ENCODE measurements at places on chromosomes 5 and 9.
A peak's percentile ranks its signal among the peaks of the same experiment; 100 is the strongest.

GRCh38 chr9:19689328-19690101 lies 99.3 kb downstream of the SLC24A2 start:
- DNase-seq: no peak

GRCh38 chr5:132431632-132432031 lies 58.9 kb downstream of the IRF1 start:
- no peak for DNase-seq

GRCh38 chr5:169632946-169633345 lies 4.1 kb upstream of the DOCK2 start:
- no peak for DNase-seq

- no peak for DNase-seq
These were observed 55.8 kb upstream of the ACTBL2 start for GRCh38 chr5:57538341-57538955.

DNA sequence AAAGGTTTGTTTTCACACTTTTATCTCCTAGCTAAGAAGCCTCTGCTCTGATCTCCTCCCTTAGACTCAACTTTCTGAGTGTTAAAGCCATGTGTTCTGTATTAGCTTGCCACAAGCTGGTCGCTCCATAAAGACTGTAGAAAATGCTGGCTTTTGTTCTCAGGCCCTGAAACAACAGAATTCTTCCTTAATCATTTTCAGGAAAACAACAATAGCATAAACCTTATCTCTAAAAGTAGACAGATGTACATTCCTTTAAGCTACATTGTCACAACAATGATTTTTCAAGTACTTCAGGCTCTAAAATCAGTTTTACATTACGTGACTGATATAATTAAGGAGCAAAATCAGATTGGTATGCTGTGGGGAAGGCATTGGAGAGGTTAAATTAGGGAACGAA lies 41.9 kb downstream of the VCAN start:
- no peak for DNase-seq

DNA sequence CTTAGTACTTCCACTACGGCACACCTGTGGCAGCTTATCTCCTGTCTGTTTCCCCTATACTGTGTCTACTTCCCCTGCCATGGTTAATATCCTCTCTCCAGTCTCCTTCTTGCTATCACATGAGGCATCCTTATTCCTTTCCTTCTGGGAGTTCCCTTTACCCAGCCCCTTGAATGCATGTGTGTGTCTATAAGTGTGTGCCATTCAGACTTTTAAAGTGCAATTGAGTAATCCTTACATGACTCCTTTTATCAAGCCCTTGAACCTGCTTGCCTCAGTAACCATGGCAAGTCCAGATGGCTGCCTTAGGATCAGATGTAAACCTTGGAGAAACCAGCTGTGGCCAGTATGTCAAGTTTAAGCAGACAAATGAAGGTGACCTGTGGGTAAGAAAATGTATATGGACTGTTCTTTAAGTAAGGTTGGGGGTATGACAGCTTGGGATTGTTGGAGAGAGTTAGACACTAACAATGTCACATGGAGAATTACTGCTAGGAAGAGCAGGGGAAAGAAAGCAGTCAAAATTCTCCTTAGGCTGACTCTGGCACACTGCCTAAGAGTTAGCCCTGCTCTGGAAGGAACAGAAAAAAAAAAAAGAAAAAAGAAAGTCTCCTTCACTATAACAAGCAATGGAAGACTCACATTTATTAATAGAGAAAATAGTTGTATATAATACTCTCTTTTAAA lies 142.1 kb downstream of the HINT1 start:
- no peak for DNase-seq

- DNase-seq: no peak
These were observed 14.8 kb upstream of the CLIC3 start for GRCh38 chr9:137011156-137011555.

- no peak for DNase-seq
These were observed 59.8 kb upstream of the NFIB start for GRCh38 chr9:14373706-14374105.

GRCh38 chr5:59360130-59360555 lies 533.4 kb downstream of the PDE4D start:
- DNase-seq: no peak

GRCh38 chr5:102975045-102975444 lies 144.9 kb downstream of the GIN1 start:
- no peak for DNase-seq

GRCh38 chr5:44389823-44390143 lies 563 bp upstream of the FGF10 start:
- DNase-seq: no peak

- no peak for DNase-seq
These were observed 161.9 kb upstream of the HMHB1 start for GRCh38 chr5:143649937-143650621.

DNA sequence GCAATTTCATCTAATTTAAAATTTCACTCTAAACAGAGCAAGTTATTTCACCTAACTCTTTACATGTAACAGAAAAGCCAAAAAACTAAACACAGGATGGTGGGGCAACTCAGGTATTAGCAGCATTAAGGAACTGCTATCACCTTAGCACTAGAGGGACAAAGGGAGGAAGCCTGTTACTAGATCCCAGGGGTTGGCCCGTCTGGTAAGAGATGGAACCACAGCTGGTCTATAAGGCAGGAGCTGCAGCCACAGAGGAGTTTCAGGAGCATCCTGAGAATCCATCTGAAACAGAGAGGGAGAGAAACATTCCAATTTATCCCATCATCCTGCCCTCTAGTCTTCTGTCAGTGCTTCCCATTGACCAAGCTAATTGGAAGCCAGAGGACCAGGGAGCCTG lies 300.3 kb downstream of the MRPS30 start:
- no peak for DNase-seq

- DNase-seq: no peak
These were observed 81.8 kb upstream of the RASA1 start for GRCh38 chr5:87185838-87186237.

GRCh38 chr9:102185371-102185770 lies 446.9 kb upstream of the GRIN3A start:
- DNase-seq: no peak

GRCh38 chr5:124583469-124584350 lies 162.7 kb downstream of the ZNF608 start:
- no peak for DNase-seq

GRCh38 chr5:65640240-65640639 lies 15.4 kb downstream of the SHLD3 start:
- no peak for DNase-seq

GRCh38 chr9:4167079-4167671 lies 132.7 kb downstream of the GLIS3 start:
- DNase-seq: no peak

DNA sequence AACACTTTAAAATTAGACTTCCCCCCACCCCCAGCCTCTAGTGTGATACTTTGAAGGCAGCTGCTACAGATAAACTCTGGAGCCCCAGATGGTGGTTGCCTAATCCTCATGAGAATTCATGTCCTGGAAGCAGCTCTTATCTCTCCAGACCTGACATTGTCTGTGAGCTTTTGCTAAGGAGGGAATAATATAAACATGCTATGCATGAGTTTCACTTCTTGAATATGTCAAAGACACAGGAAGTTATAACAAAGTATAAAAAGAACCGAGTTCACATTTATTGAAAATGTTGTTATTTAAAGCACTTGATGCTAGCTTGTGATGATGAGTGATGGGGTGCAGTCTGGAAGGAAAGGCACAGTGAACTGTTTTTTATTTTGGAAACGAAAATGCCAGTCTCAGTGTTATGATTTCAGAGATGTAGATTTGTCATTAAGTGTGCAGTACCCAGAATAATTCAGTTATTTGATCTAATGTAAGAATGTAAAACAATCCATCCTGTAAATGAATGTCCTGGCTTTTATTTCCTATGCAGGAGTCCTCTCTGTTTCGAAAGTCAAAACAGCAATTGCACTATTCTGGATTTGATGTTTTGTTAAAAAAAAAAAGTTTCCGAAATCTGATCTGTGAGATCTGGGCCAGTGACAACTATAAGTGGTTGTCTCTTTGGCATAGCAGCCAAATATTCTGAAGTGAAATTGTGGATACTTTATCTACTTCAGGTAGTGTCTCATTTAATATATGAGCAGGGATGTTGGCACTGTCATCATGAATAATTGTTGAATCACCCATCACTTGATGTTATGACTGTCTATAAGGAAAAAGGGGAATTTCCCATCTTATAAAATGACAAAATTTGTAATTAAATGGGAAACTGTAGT lies 77.0 kb downstream of the ZCCHC7 start:
- DNase-seq: no peak

GRCh38 chr5:82754759-82755158 lies 322.4 kb downstream of the TMEM167A start:
- DNase-seq: no peak

- no peak for DNase-seq
These were observed 1.8 kb upstream of the ENTPD2 start for GRCh38 chr9:137055385-137056364.

GRCh38 chr5:122063836-122064235 lies 14.2 kb downstream of the LOX start:
- DNase-seq: no peak

GRCh38 chr5:55344392-55344992 lies 36.7 kb downstream of the MTREX start:
- DNase-seq: peak; percentile 48

DNA sequence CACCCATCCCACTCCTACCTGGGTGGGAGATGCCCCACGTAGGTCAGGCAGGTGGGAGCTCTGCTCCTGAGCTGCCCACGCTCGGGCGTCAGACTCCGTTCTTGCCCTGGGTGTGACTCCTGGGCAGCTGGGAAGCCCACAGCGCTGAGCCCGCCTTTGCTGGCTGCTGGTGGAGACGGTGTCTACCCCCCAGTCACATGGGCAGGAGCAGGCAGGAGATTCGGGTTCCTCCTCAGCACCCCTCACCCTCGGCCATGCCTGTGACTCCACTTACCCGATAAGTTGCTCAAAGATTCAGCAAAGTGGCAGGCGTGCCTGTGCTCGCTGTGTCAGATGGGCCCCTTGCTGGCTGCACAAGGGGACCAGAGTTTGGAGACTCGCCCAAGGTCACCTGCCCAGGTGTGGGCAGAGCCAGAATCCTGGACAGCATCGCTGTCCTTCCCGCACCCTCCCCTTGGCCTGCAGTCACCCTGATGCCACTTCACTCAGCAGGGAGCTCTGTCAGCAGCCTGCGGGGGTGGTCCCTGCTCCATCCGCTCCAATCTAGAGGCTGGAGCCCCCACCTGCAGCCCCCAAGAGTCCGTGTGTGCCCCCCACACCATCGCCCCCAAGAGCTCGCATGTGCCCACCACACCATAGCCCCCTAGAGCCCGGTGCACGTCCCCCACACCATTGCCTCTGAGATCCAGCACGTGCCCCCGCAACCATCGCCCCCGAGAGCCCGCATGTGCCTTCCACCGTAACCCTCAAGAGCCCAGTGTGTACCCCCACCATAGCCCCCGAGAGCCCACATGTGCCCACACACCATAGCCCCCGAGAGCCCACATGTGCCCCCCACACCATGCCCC lies 4.2 kb downstream of the LCN1 start:
- no peak for DNase-seq

GRCh38 chr9:2765250-2765880 lies 48.1 kb downstream of the KCNV2 start:
- DNase-seq: no peak

DNA sequence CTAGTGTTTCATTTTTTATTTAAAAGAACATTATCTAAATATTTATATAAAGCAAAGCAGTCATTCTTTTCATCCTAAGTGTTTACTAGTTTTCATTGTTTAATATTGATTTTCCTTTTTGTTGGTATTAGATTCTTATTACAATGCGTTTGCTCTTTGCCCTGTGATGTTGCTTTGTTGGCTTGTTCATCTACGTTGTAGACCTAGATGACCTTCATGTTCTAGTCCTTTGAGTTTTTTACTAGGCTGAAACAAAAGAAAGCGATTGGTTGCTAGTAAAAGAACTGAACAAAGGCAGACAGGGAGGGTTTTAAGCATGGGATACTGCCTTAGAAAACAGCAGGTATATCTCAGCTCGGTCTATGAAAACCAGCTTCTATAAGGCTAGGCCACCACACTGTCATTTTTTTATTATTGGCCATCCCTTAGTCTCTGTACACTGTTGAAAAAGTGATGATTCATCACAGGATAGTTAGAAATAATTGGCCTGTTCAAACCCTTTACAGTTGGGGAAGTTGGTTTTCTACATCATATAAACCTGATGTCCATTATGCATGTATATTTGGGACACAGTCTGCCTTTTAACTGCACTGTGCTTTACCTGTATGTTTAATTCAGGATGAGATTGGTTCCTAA lies 119.0 kb downstream of the ZCCHC7 start:
- no peak for DNase-seq

- no peak for DNase-seq
These were observed 50.0 kb upstream of the RFX3 start for GRCh38 chr9:3575821-3576220.

DNA sequence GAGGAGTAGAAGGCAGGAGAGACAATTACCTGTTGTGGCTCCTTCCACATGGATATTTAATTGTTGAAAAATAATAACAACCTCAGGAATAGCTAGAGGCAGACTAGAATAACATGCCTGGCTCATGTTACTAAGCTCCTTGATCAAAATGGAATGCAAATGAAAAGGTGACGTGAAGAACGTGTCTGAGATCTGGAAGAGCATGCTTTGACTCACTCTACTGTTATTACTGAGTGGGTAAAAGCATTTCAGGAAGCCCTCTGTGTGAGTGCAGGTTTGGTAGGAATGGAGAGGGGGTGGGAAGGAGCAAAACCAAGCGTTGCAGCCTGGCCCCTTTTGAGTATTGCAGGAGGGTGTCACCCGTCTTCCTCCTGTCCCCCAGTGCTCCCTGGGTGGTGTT lies 84.8 kb downstream of the EQTN start:
- no peak for DNase-seq

GRCh38 chr5:179169836-179170235 lies 109.7 kb downstream of the ZNF354C start:
- no peak for DNase-seq

GRCh38 chr5:146778795-146779194 lies 99.8 kb downstream of the PPP2R2B start:
- no peak for DNase-seq
